ENCODE measurements at places on chromosomes 6 and 20.

- no peak for DNase-seq
These were observed 21.3 kb downstream of the MLIP start for GRCh38 chr6:54132587-54132986.

GRCh38 chr6:110938171-110938570 lies 20.3 kb upstream of the GTF3C6 start:
- DNase-seq, result no peak

DNA sequence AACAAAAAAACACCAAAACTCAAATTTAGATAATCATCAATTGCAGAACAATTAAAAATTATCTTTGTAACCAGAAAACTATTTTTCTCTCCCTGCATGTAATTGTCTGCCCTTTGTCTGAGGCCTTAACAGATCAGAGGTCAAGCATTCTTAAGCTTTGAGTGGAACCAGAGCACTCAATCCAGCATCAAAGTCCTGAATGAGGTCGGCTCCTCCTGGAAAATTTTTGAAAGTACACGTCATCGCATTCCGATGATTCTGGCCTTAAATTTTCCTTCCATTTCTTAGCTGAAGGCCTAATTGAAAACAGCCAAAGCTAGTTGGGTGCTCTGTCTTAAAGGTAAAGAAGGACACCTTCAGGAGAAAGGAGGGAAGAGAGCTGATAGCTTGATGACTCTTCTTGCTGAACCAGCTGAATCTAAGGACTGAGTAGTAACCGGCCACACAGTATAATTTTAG lies 510.2 kb upstream of the SULF2 start:
- DNase-seq, result no peak

- DNase-seq, result no peak
These were observed 13.2 kb downstream of the SIRPG start for GRCh38 chr20:1644101-1644962.

All from vagina (tissue), 2 donors.